ENCODE measurements at places on chromosomes 12 and 14.

GRCh38 chr12:89461649-89462612 lies 62.7 kb downstream of the GALNT4 start:
- DNase-seq = no peak

DNA sequence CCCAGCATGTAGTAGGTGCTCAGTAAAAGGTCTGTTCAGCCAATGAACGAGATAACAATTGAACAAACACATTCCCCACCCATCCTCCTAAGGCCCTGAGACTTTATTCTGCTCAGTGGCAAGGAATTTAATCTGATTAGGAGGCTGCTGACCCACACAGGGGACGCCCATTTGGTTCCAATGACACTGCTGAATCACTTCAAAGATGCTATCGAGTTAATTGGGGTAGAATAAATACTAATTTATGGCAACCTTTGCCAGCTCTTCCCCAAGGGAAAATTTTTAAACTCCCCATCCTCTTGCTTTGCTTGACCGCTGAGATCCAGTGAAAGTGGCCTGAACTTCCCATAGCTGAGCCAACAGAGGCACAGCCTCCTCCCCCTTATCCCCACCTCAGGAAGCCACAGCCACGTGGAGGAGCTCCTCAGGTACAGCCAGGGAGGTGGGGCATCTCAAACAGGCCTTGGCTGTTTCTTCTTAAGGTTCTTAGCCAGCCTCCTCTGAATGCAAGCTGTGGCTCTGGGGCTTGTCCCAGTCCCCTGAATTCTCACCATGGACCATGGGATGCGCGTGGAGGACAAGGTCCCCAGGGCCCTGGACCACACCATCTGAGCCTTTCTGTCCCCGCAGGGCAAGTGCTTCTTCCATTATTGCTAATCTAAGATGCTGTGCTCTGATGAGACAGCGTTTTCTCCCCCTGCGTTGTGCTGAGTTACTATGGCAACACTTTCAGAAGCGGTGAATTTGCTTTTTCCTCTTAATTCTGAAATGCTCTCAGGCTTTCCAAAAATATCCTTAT lies 26.7 kb downstream of the C14orf132 start:
- DNase-seq = no peak

GRCh38 chr14:66425402-66425801 lies 60.8 kb upstream of the CCDC196 start:
- no peak for DNase-seq

DNA sequence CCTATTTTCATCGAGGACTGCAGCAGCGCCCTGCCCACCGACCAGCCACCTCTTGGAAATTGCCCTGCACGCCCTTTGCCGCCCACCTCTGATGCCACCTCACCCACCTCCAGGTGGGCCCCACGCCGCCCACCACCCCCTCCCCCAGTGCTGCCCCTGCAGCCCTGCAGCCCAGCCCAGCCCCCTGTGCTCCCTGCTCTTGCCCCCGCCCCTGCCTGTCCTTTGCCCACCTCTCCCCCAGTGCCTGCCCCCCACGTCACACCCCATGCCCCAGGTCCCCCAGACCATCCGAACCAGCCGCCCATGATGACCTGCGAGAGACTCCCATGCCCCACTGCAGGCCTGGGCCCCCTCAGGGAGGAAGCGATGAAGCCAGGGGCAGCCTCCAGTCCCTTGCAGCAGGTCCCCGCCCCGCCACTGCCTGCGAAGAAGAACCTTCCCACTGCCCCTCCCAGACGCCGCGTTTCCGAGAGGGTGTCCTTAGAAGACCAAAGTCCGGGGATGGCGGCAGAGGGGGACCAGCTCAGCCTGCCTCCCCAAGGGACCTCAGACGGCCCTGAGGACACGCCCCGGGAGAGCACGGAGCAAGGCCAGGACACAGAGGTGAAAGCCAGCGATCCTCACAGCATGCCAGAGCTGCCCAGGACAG lies 96.5 kb downstream of the LGMN start:
- DNase-seq = peak; percentile 29

DNA sequence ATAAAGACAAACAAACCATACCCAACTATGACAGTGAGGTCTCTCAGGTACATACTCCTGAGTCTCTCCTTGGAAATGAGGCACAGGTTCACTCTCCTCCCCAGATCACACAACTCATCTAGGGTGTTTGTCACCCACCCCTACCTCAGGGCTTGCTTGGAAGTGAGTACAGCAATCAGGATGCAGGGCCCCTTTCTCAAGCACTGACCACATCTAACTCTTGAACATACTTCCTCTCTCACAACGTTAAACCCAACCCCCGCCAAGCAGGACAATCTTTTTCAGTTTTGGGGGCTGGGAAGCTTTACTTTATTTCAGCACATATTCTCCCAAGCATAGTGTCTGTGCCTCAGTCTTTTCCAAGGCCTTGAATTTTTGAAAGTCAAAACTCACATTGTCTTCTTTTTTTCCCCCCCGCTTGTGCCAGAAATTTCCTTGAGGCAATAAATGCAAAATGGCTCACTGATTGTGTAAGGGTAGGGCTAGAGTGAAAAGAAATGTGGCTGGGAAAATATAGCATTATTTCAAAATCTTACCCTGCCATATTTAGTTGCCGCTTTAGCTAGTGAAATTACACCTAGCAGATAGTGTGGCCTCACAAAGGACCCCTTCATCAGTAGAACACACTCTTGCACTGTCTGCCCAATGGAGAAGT lies 2.4 kb upstream of the GPR65 start:
- DNase-seq = no peak

GRCh38 chr14:97251491-97252155 lies 454.4 kb downstream of the VRK1 start:
- no peak for DNase-seq

GRCh38 chr12:89576572-89577220 lies 50.8 kb upstream of the POC1B start:
- DNase-seq = no peak

DNA sequence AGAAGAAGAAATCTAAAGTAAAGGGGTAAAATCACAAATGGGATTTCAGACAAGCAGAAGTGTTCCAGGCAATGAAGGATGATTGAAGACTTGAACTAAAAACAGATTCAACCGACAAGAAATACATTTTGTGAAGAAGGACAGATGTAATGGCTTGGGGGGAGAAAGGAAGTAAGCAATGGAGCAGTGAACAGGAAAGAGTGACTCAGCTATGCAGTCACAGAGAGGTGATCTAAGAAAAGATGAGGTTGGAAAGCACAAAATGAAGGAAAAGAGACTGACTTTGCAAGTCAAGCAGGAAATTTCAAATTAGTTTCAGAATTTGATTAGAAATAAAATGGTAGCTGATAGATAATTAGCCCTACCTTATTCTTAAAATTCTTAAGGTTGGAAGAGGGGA lies 66.5 kb downstream of the PUS7L start:
- no peak for DNase-seq

DNA sequence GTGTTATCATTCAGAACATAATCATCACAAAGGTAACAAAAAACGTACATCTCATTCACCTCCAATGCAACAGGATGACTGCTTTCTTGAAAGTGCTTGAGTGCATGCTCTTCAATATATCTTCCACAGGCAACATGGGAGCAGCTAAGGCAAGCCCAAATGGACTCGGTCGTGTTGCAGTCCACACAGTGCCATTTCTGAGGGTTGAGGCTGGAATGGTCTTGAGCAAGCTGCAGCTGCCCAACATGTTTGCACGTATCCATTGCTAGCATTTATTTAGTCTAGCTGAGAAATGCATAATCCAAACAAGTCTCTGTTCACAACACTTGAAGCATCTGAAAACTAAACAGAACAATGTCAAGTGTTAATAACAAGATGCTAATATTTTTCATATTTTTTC lies 17.3 kb downstream of the USP44 start:
- no peak for DNase-seq

- DNase-seq = no peak
These were observed 13.2 kb downstream of the TAOK3 start for GRCh38 chr12:118359541-118359915.

DNA sequence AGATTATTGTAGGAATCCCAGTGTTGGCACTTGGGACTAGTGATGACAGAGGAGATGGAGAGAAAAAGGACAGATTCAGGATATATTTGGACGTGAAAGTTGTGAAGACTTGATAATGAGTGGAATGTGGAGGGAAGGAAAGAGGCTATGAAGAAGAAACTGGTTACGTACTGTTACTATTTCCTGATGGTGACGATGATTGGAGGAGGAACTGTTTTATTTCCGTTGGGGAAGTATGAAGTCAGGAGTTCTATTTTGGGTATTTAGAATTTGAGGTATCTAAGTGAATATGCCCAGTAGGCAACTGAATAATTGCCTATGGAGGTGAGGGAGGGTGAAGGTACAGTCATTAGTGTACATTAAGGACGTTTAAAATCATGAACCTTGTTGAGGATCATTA lies 207.2 kb downstream of the TMTC2 start:
- no peak for DNase-seq

DNA sequence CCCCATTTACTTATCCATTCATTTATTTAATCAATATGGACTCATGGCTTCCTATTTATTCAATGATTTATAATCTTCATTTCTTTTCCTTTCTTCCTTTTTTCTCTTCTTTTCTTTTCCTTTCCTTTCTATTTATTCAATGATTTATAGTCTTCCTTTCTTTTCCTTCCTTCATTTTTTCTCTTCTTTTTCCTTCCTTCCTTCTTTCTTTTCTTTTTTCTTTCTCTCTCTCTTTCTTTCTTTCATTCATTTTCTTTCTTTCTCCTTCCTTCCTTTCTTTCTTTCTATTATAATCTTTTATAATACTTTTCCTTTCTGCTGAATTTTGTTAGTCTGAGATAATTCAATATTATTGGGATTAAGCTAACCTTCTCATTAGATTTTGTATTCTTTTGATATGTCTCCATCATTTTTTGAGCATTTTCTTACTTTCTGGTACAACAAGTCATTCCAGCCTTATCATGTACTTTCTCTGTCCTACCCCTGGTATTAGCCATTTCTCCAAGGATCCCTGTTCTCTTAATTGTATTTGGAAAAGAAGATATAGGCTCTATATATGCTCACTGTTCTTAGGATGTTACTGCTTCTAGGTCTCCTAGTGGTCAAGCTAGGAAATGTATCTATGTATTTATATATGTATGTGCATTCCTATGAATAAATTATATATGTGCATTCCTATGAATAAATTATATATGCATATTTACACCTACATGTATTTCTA lies 12.1 kb downstream of the LACRT start:
- DNase-seq = no peak

- no peak for DNase-seq
These were observed 391.8 kb upstream of the DCN start for GRCh38 chr12:91574391-91574790.

GRCh38 chr12:105393587-105393986 lies 63.1 kb downstream of the C12orf75 start:
- DNase-seq = no peak

- no peak for DNase-seq
These were observed at the start of gene LRTM2 for GRCh38 chr12:1820191-1820895. TSS of gene LRTM2 (plus strand) at chr12:1820565. CDS start at chr12:1828149, 7,584 bp downstream.

DNA sequence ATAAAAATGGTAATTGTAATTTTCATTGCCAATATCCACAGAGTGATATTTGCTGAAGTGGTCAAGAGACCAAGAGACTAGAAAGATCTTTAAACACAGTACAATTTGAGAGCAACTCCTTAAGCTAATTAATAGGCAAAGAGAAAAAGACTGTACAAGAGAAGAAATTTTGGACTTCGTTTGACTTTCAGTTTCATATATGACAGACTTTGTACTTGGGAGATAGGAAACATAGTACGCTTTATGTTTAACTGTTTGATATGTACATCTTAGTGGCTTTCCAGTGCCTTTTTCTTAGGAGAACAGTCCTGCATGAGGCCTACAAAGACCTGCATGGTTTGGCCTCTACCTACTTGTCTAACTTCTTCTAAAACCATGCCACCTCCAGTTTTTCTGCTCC lies 1118.1 kb downstream of the TRHDE start:
- DNase-seq = no peak

DNA sequence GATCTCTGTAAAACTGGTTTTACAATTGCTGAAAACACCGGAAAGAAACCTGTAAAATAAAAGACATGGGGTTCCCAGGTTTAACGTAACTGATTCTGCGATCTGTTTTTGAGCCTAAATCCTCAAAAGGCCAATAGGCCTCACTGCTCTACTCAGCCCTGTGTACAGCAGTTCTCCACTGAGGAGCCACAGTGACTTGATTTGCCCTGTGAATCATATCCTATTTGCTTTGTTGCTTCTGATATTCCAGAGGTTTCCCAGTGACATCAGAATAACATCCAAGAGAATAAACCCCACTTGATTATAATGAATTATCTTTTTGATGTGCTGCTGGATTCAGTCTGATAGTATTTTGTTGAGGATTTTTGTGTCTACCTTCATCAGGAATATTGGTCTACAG lies 27.5 kb downstream of the MDM1 start:
- DNase-seq = no peak

DNA sequence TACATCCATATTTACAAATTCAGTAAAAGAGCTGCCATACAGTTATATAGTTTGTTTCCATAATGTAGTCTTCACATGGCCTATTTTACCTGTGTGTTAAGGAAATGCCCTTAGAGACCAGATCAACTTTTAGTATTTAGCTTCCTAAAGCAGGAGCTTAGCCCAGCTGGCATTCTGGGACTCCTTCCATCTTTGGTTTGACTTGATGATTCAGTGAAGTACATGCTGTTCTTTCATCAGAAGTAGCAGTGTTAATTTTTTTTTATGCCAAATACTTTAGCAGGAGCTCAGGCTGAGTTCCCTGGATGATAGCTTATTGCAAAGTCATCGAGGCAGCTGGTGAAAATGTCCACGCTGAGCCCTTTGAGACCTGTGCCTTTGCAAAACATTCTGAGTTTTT lies 101.0 kb downstream of the FOXG1 start:
- no peak for DNase-seq

DNA sequence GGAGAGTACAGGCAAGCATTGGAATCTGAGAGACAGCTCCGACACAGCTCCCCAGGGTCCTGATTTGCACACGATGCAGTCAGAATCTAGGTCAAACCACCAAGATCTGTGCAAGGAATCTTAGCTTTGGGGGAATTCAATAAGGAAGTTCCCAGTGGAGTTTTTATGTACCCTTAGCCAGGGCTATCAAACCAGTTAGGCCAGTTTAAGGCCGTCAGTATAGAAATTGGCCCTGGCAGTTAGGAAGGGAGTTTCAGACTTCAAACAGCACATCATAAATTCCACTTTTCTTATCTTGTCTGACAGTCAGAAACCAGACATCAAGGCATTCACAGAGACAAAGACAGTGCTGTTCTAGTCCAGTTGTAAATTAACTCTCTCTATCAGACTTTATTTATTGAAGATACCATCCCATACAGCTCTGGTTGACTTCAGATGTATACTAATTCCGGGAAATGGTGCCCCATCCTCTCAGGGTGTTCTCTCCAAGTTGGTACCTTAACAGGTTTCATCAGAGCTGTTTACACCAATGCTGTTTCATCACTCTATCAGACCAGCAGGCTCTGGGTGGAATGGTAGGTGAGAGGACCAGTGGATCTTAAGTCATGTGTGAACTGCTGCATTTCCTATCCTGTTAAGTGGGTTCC lies 157.5 kb upstream of the ATF7IP start:
- DNase-seq = no peak

DNA sequence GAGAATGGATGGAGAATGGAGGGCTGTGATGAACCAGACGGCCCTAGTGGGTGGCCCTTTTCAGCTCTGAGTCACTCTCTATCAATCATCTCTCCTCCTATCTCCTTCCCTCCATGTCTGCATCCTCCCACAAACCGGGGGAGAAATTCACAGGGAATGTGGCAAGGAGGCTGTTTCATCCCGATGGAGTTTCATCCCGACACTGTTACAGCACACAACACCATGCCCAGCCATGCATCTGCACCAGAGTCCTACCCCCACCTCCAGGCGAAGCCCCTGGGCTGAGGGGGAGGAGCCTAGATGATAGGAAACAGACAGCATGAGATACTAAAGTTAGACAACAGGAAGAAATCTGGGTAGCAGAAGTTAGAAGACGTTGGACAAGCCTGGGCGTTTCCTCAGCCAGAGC lies 20.8 kb downstream of the SLC8B1 start:
- no peak for DNase-seq

Data from activated effector memory CD4-positive, alpha-beta T cell treated with Interleukin-2 at 50 U/mL for 16 hours (primary cell).